ENCODE measurements at places on chromosomes 5 and 9.

GRCh38 chr9:113150670-113151611 lies at the start of gene SLC31A2:
Gene SLC31A2 (plus strand): TSS chr9:113151007. CDS start chr9:113151075, 68 bp downstream.
- DNase-seq, result peak; percentile 89

- no peak for DNase-seq
Measured at GRCh38 chr9:35060548-35061207, 11.7 kb downstream of the VCP start.

DNA sequence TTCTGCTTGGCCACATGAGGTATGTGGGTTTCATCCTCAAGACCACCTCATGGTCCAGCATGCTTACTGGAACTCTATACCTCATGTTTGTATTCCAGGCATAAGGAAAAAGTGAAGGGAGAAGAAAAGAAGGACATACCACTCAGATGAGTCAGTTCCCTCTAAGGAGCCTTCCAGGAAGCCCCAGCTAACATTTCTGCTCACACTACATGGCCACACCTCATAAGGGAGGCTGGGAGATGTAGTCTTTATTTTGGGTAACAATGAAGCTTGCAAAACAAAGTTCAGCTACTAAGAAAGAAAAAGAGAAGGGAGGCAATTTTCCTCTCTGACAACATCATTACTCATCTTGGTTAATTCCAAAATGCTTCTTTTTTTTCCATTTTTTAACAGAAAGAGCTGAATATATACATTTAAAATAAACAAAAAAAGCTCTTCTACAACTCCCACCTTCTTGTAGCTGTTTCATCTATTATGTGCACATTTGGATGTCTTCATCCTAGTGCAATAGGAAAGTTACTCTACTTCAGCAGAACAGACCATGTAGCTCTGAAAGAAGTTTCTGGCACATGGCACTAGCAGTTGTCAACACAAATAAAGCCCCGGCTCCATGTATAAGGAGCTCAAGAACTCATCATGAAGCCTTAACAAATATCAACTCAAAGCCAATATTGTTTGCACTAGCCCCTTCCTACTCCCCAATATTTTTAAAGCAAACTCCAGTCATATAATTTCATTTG lies 123.6 kb upstream of the CCDC112 start:
- DNase-seq, result no peak

GRCh38 chr5:60143942-60144549 lies 250.5 kb upstream of the PDE4D start:
- DNase-seq, result no peak

DNA sequence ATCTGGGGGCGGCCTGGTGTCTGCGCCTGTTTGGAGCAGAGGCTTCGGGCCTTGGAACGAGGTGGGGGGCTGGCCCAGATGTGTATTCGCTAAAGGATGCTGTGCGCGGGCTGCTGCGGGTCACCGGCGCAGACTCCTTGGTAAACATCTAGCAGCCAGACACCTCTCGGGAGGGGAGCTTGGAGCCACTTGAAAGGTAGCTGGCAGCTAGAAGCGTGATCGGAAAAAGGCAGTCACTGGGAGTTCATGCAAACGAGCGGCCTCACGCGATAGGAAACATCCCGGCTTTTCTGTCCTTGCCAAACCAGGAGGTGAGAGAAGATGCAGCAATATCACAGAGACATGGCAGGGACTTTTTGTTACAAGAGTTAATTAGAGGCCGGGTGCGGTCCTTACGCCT lies 8.1 kb downstream of the LAMC3 start:
- DNase-seq, result no peak

GRCh38 chr5:20032896-20033295 lies 44.9 kb upstream of the CDH18 start:
- no peak for DNase-seq

DNA sequence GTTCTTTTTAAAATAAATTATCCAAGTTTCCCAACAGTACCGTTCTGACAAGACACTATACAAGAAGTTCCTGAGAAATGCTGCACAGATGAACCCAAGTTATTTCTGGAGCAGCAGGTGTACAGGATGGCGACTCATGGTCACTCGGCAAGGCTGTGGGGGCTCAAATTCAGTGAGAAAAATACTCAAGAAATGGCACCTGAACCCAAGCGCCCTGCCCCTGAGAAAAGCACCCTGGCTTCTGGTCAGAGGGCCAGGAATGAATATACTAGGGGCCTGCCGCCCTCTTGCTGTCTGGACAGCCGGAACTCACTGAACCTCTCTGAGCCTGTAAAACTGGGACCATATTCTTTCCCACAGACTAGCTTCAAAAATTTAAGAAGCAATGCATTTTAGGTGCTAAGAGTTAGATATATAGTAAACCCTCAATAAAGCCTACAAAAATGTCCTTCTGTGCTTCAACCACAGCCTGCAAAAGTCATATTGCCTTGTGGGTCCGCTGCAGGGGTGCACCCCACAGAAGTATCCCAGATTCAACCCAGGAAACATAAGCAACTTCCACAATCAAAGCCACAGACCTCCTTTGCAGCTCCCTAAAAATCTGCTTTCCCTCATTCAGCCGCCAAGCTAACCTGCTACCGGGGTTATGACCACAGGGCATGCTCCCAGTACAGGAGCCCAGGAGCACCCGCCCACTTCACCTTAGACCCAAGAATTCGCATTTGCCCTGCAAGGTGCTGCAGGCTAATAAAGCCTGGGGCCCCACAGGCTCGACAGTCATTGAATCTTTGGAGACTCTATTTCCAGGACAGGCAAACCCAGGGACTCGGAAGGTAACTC lies 1.4 kb downstream of the RAPGEF1 start:
- peak; percentile 43 for DNase-seq

DNA sequence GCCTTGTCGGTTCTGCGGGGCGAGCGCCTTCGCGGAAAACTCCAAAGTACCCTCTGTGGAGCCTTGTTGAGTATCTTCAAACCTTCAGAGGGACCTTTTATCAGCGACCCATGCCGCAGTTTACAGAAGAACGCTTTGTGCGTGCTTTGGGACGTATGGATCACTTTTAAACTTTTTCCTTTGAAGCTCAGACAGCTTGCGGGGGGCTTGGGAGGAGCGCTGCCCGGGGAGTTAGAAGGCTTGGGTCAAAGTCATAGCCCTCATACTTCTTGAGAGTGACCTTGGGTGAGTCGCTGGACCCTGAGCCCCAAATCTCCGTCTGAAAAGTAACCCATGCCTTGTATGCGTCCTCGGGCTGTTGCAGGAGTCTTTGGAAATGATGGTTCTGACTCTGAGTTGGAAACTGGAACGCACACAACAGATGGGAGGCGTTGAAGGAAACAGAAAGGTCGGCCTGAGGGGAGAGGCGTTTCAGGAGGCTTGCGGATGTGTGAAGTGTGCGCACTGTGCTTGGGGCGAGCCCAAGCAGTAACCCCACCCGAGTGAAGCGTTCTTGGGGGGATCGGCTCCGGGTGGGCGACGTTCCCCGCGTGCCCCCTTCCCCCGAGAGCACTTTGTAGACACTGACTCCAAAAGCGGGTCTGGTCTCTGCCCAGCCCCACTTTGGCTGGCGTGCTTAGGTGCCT lies 661 bp upstream of the SLC25A51 start:
- DNase-seq, result no peak

DNA sequence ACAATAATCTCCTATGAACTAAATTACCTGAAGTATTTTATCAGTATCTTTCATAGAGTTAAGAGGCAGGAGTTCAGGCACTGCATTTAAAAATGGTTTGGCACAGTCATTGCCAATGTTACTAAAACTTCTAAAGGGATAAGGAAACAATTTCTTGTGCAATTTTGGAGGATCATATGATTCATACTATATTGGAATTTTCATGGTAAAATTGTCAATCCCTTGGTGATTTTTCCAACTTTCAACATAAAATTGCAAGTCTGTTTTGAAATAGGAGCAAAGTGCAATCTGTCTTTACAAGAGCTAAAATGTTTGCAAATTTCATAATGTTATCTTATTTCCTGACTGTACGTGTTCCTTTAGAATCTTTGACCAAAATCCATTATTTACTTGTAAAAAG lies 211.1 kb downstream of the DMRTA1 start:
- no peak for DNase-seq

DNA sequence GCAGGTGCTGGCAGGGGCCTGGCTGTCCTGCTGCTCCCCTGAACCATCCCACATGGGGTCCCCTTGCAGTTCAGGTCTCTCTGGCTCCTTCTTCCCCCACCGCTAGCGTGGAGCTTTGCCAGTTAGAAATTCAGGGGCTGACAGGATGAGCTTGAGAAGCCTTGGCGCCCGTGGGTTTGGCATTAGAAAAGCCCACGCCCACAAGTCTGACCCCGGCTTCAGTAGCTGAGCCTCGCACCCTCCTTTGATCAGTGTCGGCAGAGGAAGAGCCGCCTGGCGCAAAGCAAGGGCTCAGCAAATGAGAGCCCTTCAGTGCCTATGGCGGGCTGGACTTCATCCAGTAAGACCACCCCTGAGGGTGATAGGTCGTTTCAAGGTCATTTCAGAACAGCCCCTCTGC lies 30.1 kb upstream of the NCS1 start:
- DNase-seq, result no peak

GRCh38 chr5:156375895-156376495 lies 49.0 kb downstream of the SGCD start:
- DNase-seq, result no peak

GRCh38 chr5:36033486-36033885 lies 33.2 kb downstream of the UGT3A2 start:
- DNase-seq, result no peak

- no peak for DNase-seq
Measured at GRCh38 chr9:135410421-135410820, 69.2 kb upstream of the PPP1R26 start.

GRCh38 chr9:124164811-124165210 lies 92.9 kb upstream of the NEK6 start:
- DNase-seq, result no peak

GRCh38 chr5:67375606-67376005 lies 179.0 kb upstream of the CD180 start:
- no peak for DNase-seq

DNA sequence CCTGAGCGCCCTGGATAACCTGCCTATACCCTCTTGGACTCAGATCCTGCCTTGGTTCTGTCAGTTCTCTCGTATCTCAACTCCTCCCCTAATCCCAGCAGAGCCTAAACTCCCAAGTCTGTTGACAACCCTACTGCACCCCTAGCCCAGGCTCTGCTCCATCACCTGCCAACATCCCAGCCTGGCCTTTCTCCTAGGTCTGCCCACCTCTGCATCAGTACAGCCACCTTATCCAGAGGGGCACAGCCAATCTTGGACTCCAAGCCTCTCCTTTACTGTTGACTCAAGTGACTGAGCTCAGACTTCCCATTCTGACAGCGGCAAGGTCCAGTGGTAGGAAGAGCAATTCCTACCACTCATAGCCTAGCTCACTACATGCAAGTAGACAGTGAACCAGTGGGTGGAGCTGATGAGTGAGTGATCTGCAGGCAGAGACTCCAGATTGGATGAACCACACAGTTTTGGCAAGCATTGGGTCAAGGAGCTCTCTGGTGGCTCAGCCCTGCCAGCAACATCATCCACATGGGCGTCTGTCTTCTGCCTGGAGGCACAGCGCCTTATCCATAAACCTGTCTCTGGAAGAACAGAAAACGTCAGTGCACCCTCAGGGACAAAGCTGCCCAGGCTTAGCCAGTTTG lies 26.5 kb downstream of the TRMO start:
- no peak for DNase-seq

DNA sequence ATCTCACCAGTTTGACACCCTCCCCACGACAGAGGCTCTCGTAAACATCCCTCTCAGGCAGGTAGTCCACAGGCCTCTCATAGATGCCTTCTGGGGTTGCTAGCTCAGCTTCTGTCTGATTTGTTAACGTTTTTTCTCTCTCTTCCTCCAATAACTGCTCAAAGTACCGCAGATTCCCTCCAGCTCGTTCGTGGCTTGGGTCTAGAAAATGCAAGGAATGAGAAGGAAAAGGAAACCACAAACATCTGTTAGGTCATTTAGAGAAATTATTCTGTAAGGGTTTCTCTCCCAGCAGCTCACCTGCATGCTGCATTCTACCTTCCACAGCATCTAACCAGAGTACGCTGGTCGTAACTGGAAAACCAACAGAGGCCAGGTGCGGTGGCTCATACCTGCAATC lies 18.5 kb downstream of the P4HA2 start:
- DNase-seq, result no peak

DNA sequence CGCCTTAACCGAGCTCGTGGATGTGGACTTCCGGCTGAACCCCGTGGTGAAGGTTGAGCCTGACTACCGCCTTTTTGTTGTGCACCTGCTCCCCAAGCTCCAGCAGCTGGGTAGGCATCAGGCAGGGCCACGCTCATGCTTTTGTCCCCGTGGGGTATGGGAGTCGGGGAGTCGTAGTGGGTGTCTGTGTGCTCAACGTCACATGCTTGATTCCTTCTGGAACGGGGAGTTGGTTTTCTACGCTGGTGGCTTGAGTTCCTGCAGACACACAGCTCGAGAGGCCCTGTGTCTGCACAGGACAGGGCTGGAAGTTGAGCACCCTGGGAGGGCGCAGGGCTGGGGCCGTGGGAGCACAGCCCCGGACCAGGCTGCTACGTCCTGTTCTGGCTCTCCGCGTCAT lies 8.0 kb downstream of the CEP72 start:
- DNase-seq, result no peak

DNA sequence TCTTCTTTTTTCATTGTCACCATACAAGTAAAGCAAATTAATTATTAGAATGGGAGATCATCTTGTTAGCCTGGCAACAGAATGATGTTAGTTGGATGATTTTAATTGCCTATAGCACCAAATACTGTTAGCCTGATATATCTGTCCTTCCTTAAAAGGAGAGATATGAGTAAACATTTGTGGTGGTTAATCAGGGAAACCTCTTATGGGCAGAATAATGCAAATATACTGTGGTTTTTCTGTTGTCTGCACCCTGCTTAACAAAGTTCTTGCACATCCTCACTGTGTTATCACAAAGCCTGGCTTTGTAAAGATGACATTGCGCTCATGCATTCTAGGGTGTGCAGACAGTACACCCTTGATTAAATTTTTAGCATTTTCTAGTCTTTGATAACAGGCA lies 254.9 kb upstream of the SMC2 start:
- no peak for DNase-seq

GRCh38 chr5:43371821-43372220 lies 40.4 kb downstream of the CCL28 start:
- DNase-seq, result no peak

GRCh38 chr5:26009742-26010141 lies 1028.6 kb downstream of the CDH9 start:
- no peak for DNase-seq

GRCh38 chr5:19462019-19462418 lies 526.0 kb downstream of the CDH18 start:
- no peak for DNase-seq

DNA sequence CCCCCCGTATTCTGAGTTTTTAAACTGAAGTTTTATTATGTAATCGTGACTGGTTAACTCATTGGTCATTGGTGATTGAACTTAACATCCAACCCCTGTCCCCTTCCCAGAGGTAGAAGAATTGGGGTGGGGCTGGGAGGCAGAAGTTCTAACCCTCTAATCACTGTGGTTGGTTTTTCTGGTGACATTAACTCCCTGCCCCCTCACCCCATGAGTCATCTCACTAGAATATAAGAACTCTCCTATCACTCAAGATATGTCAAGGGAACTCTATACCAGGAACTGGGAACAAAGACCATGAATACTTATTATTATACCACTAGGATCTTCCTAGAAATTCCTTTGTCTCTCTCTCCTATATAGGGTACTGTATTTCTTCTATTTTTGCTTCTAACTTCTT lies 52.3 kb upstream of the CAVIN4 start:
- no peak for DNase-seq
